ENCODE measurements at places on chromosomes 4 and X.

GRCh38 chr4:123444290-123444731 is 47.7 kb downstream of the SPRY1 start:
- peak; percentile 67 for DNase-seq

DNA sequence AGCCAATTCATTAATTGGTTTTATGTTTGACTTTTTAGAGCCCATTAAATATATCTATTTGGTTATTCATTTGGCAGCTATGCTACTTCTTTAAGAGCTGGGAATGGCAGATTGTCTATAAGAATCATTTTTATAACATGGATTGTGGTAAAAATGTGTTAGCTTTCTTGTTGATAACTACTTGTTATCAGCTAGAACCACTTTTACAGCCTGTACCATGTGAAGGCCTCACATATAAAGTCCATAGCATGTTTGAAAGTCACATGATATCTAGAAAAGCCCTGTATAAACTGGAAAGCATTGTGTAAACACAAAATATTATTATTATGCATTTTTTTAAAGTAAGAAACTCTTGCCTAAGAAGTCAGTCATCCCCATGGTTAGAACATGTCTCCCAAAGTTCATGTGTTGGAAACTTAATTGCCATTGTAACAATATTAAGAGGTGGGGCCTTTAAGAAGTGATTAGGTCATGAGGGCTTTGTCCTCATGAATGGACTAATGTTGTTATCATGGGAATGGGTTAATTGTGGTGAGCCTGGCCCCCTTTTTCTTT is 110.9 kb upstream of the BMP2K start:
- DNase-seq, result no peak

GRCh38 chr4:5800496-5800895 is 89.5 kb downstream of the EVC start:
- DNase-seq, result no peak

DNA sequence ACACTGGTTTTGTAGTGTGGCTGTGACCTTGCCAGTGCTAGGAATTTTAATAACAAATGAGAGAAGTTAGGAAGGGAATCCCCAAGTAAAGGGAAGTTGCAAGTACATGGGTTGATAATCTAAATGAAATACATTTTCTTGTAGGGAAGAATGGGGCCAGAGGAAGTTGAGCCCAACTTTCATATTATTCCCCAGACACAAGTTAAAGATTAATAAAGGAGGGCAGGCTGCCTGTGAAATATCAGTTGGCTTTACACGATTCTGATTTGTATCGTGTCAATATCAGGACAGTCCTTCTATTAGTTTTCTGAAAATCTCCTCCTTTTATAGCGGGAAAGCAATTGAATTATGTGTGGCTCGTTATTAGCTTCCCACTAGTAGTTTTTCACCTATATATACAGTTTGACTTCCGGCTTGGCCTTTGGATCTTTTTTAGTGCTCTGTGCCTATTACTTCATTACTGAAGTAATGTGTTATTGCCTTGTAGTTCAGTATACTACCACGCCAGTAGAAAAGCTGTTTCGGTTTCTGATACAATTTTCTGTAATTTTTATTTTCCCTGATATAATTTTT is 1.7 kb downstream of the PDLIM5 start:
- DNase-seq, result no peak

- no peak for DNase-seq
These were observed 28.4 kb downstream of the RP2 start for GRCh38 chrX:46865281-46865680.

- no peak for DNase-seq
These were observed 7.0 kb downstream of the APBB2 start for GRCh38 chr4:41207291-41207831.

GRCh38 chr4:67459164-67459563 is 86.1 kb downstream of the CENPC start:
- no peak for DNase-seq

GRCh38 chr4:175731506-175731905 is 80.6 kb downstream of the GPM6A start:
- DNase-seq, result no peak
